Fibroblast of skin of left quadriceps (primary cell): ENCODE measurements at places on chromosomes 2 and 18.
A peak's percentile ranks its signal among the peaks of the same experiment; 100 is the strongest.

GRCh38 chr2:20479835-20480234 is 33.0 kb downstream of the RHOB start:
- no peak for DNase-seq

DNA sequence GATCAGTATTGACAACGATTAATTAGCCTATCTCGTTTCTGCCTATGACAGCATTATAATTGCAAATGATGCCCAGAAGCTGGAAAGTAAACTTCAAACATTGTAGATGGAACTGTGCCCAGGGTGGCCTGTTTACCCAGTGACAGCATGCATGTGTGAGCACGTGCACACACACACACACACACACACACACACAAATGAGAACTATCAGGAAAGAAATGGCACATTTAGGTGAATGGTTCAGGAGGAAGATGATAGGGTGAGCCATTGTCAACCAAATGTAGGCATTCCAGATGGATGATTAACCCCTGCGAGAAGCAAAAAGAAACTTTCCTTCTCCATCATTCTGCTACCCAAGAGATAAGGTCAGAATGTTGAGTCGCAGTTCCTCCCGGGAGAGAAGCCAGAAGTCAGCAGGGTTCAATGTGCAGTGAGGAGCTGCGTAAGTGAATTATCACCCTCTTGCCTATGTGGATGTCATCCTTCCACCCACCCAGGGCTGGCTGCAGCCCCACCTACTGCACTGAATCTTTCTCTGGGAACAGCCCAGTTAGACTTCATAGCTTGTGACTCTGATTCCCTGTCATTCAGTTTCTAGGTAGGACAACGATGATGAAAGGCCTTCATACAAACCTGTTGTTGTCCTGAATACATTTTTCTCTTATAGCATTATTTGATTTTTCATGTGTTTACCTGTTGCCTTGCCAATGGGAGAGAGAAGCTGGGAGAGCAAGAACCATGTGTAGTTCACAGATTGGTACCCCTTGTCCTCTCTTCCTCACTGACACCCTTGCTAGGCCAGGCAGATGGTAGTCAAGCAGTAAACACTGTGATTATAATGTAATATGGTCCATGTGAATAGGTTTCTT is 3.5 kb upstream of the APOB start:
- no peak for DNase-seq

DNA sequence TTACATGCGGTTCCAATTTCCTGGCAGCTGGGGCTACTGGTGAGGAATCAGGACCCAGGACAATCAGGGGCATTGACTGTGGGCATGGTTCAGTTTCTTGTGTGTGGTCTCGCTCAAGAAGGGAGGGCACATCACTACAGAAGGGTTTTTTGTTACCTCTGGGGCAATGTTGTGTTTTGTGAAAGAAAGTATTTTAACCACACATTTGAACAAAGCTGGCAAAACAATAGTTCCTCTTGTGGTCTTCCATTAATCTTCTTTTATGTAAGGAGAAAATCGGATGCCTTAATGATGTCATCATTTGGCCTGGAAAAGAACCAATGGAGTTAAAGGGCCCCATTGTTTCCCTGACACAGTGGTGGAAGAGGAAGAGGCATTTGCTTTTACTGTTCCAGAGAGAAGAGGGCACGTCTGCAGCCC is 197.4 kb downstream of the SH3BP4 start:
- no peak for DNase-seq

- no peak for DNase-seq
Measured at GRCh38 chr18:78659748-78660147, 319.9 kb upstream of the SALL3 start.

- no peak for DNase-seq
Measured at GRCh38 chr2:42762823-42763804, 821 bp downstream of the OXER1 start.

- DNase-seq, result no peak
Measured at GRCh38 chr2:118766871-118767270, 80.6 kb downstream of the EN1 start.

DNA sequence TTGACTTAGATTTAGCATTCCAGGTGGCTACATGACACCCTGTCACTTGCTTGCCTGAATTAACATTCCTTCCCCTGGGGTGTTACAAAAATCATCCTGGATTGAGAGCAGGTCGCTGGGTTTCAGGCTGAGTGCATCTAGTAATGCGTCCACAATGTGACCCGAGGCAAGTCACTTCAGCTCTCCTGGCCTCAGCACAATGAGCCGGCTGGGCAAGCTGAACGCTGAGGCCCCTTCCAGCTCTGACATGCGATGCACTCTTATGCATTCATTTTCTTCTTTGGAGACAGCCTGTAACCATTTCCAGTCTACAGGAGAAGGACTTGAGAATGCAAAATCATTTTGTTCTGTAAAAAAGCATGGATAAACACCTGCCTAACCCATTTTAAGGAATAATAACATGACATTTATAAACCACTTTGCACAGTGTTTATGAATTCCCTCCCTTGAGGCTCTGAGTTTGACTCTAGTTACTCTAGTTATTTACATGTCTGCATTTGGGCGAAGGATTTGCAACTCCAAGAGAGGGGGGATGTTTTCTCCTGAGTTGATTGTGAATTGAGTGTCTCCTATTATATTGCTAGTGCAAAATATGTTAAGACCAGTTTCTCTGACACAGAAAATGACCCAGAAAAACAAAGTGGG is 63.0 kb upstream of the CPO start:
- no peak for DNase-seq

- DNase-seq, result no peak
Measured at GRCh38 chr18:62438402-62438801, 84.4 kb upstream of the ZCCHC2 start.

DNA sequence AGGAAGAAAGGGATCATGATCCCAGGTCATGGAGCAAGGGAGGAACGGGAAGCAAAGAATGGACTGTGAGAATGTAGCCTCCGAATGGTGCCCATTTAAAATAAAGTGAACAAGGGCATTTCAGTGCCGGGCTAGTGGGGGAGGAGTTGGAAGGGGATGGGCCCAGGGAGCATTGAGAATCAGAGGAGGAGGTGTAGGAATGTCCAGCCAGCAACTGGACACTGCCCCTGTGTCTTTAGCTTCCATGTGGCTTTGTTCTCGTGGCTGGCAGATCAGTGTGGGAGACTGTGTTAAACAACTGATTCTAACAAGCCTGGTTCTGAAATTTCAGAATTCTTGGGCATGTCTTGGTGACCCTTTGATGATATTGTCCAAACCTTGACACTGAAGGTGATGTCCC is 1.4 kb upstream of the RNF103 start:
- DNase-seq, result no peak

- no peak for DNase-seq
Measured at GRCh38 chr18:3235846-3236245, 11.8 kb upstream of the MYL12A start.

GRCh38 chr18:36312806-36313395 is 15.4 kb downstream of the FHOD3 start:
- no peak for DNase-seq

DNA sequence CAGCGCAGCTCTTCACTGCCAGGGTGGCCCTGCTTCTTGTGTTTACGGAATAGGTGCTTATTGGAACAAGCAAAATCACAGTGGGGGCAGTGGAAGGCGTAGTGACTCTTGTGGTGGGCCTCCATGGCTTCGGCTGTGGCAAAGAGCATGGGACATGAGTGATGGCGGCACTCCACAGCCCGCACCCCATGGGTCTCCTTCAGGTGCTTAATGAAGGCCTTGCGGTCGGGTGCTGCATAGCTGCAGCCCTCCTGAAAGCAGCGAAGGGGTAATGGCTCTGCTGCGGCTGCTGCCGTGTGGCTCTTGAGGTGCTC is 10.7 kb downstream of the ZNF142 start:
- DNase-seq, result no peak

- no peak for DNase-seq
Measured at GRCh38 chr18:78416853-78417252, 562.8 kb upstream of the SALL3 start.

GRCh38 chr2:65281627-65282351 is 54.2 kb downstream of the ACTR2 start:
- DNase-seq, result no peak

DNA sequence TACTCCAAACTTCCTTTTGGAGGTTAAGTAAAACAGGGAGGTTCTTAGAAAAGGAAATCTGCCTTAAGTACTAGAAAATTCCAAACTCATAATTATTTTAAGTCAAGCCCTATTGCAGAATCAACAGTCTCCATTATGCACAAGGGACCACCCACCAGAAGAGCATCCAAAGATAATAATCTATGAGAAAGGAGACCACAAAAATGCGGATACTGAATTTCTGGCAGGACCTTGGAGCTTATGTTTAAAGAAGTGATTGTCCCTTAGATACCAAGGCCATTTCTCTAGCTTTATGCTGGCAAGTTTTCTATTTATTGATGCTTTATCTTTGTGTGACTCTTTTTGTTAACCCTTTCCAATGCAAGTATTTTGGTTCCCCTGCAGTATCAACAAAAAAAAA is 404.0 kb upstream of the MMADHC start:
- peak; percentile 31 for DNase-seq

- peak; percentile 55 for DNase-seq
Measured at GRCh38 chr2:26764078-26764887, at the start of gene SLC35F6. Gene SLC35F6 (plus strand): TSS chr2:26764284. CDS start chr2:26764350, 66 bp downstream.

DNA sequence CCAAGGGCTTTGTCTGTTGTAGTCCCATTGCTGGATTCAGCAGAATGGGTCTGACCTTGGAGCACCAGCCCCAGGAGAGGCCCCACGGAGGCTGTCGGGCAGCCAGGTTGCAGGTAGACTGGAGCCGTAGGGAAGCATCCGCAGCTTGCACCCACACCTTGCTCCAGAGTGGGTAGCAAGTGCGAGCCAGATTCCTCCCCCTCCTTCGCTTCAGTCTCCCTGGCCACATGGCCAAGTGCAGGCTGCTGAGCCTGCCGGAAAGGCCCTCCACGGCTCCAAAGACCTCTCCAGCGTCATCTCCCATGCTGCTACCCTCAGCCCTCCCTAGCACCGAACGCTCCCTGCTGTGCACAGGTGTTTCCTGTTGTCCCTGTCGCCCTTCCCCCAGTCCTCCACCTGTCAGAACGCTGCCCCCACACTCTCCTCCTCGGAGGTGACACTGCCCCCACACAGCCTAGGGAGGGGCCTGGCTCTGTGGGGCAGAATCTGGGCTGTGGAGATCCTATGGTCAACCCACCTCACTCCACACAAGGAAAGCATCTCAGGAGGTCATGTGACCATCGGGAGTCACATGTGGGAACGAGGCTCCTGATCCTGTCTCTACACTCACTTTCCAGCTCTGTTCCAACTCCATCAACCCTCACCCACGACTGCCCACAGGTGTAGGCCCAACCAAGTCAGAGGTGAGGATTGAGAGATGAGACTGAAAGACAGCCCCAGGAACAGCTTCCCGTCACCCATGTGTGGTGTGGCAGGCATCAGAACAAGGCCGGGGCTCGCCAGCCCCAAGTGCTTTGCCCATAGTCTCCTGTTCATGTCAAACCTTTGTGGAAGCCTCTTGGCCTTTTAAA is 8.3 kb downstream of the KCNF1 start:
- DNase-seq, result no peak

- no peak for DNase-seq
Measured at GRCh38 chr2:204441316-204441715, 104.0 kb upstream of the PARD3B start.

DNA sequence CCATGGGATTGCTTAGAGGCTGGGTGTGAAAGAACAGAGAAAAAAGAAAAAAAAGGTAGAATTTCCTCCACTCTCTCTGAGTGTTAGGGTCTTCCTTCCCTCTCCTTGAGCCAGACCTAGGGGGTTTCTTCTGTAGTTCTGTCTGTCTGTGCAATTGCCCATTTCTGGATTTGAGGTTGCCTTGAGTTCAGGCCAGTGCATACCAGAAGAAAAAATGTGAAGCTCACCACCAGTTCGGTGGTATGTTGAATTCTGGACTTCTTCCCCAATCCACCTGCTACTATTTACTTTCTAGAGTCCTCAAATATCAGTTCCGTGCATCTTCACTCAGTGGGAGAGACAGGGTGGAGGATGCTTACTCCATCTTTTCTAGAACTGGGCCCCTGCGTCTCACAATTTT is 15.3 kb upstream of the SELENOI start:
- DNase-seq, result no peak

GRCh38 chr2:157837851-157838441 is 38.2 kb downstream of the ACVR1 start:
- DNase-seq, result no peak

- DNase-seq, result no peak
Measured at GRCh38 chr2:226115832-226116200, 683.8 kb downstream of the IRS1 start.

DNA sequence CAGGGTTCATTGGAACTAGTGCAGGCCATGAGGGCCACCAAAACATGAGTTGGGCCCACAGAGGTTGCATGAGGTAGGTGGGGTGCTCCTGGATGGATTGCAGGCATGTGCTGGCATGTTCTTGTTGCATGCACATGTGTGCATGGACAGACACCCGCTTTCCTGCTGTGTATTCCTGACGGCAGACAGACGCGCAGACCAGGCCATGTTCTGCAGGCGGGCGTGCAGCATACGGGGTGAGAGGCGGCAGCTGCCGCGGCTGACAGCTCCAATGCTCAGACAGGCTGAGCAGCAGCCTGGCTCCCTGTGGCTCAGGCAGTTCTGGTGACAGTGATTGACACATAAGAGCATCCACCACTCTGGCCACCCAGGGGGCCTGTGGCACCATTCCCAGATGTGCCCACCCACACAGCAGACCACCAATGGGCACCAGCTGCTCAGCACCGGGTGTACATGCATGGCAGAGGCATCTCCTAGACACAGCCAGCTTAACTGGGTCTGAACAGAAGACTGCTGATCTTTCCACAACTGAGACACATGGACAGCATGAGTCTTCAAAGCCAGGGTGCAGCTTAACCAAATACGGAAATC is 21.2 kb downstream of the HS1BP3 start:
- no peak for DNase-seq

DNA sequence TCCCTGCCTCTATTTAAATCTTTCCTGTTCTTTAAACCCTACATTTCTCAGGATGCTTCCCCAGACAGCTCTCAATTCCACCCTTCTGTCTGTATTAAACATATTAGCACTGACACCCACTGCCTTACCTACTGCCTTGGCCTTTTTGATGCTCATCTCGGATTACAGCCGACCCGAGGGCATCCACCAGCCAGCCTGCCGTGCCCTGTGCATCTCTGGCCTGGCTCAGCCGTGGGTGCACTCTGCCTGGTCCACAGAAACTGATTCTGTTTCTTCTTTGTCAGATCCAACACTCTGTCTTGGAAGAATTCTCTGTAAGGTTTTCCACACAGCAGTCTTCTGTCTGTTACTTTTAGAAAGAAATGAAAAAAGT is 27.2 kb downstream of the TANC1 start:
- DNase-seq, result no peak
